Stimulated activated CD8-positive, alpha-beta memory T cell treated with anti-CD3 and anti-CD28 coated beads, Interleukin-4, amount 100 ng/mL, for 1 hour (primary cell): ENCODE measurements at places on chromosomes 5 and 9.
A peak's percentile ranks its signal among the peaks of the same experiment; 100 is the strongest.

GRCh38 chr9:108761655-108762347, 94.0 kb downstream of the ACTL7B start:
- no peak for DNase-seq

DNA sequence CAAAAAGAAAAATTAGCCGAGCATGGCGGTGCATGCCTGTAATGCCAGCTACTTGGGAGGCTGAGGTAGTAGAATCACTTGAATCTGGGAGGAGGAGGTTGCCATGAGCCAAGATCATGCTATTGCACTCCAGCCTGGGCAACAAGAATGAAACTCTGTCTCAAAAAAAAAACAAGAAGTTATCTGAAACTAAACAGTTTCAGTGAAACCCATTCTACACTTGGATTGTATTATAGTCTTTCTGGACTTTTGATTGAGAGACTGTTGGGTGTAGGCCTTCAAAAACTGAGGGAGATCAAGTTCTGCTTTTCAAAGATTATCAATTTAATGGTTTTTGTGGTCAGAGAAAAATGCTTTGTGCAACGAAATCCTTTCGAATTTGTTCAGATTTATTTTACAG, 34.6 kb upstream of the SPINK5 start:
- no peak for DNase-seq

- DNase-seq = peak; percentile 44
Measured at GRCh38 chr5:157948738-157949410, 89.9 kb upstream of the CLINT1 start.

GRCh38 chr9:12554636-12555035, 138.5 kb upstream of the TYRP1 start:
- DNase-seq = no peak

- no peak for DNase-seq
Measured at GRCh38 chr9:119968836-119969707, 599.8 kb upstream of the BRINP1 start.

DNA sequence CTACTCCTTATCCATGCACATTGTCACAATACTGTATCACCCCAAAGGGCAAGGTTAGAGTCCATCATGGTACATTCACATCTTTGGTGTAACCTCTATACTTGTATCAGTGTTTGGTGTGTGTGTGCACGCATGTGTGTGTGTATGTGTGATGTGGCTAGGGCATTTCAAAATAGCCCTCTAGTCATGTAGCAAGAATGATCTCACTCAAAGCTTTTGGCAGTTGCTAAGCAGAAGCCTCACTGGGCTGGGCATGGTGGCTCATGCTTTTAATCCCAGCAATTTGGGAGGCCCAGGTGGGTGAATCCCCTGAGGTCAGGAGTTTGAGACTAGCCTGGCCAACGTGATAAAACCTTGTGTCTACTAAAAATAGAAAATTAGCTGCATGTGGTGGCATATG, 245.3 kb downstream of the ADGRV1 start:
- no peak for DNase-seq

- no peak for DNase-seq
Measured at GRCh38 chr5:43420241-43420640, 8.1 kb upstream of the CCL28 start.

GRCh38 chr9:131334629-131335367, 45.3 kb downstream of the PLPP7 start:
- no peak for DNase-seq

- DNase-seq = no peak
Measured at GRCh38 chr9:20112205-20112783, 323.5 kb upstream of the SLC24A2 start.

DNA sequence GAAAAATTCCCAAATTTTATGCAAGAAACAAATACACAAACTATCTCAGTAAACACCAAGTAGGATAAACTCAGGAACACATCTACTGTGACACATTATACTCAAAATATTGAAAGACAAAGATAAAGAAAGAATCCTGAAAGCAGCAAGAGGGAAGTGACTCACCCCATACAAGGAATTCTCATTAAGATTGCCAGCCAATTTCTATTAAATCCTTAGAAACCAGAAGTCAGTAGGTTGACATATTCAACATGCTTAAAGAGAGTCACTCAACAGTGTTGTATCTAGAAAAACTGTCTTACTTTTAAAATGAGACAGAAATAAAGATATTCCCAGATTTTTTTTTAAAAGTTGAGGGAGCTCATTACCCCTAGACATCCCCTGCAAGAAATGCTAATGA, 15.5 kb downstream of the SPATA31E1 start:
- DNase-seq = no peak

- no peak for DNase-seq
Measured at GRCh38 chr5:52997424-52997823, 8.3 kb downstream of the ITGA2 start.

- DNase-seq = no peak
Measured at GRCh38 chr5:89397096-89397495, 514.1 kb upstream of the MEF2C start.

- no peak for DNase-seq
Measured at GRCh38 chr9:116939614-116940013, 252.5 kb downstream of the TRIM32 start.

DNA sequence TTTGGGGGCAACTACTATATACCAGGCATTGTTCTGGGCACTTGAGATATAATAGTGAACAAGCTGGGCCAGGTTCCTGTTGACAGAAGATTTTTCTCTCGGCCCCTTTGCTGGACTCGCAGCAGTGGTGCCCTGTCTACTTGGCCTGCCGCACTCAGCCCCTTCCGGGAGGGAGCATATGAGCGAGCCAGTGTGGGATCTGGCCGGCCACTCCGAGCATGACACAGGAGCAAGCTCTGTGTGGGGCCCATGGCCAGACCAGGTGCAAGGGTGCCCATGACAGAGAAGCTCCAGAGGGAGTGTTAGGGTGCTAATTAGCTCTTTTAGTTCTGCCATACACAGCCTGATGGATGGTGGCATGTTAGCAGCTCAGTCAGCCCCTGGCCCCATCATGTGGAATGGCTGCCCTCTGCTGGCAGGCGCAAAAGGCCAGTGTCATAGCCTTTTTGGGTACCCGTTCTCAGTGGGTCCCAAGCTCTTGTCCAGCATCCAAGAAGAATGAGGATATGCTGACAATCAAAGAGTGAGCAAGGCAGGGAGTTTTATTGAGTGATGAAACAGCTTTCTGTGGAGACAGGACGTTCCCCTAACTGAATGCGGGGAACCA, 9.3 kb upstream of the KIF4B start:
- DNase-seq = no peak

- DNase-seq = no peak
Measured at GRCh38 chr9:89978185-89978584, 373.4 kb downstream of the GADD45G start.

DNA sequence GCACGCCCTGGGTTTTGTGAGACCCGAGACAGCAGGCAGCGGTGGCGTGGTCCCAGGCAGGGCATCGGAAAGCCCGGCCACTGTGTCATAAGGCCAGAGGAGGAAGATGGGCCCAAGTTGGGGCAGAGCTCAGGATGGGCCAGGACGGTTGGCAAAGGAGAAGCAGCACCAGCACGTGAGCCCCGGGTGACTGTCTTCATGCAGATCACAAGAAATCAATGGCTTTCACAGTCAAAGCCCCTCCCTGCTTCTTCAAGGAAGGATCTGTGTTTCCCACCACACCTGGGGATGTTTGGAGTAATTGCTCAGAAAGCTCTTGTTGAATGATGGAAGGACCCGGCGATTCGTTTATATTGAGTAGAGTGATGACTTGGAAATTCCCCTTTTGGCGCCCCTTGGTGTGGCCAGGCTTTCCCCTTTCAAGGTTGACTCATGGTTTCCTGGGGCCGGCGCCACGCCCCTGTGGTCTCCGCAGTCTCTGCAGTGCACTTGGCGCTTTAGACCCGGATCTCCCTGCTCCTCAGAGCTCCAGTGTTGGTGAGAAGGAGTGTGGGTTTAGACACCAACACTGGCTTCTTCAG, 52.1 kb downstream of the IL31RA start:
- peak; percentile 51 for DNase-seq

GRCh38 chr5:11191673-11192072, 430.6 kb upstream of the DAP start:
- no peak for DNase-seq

DNA sequence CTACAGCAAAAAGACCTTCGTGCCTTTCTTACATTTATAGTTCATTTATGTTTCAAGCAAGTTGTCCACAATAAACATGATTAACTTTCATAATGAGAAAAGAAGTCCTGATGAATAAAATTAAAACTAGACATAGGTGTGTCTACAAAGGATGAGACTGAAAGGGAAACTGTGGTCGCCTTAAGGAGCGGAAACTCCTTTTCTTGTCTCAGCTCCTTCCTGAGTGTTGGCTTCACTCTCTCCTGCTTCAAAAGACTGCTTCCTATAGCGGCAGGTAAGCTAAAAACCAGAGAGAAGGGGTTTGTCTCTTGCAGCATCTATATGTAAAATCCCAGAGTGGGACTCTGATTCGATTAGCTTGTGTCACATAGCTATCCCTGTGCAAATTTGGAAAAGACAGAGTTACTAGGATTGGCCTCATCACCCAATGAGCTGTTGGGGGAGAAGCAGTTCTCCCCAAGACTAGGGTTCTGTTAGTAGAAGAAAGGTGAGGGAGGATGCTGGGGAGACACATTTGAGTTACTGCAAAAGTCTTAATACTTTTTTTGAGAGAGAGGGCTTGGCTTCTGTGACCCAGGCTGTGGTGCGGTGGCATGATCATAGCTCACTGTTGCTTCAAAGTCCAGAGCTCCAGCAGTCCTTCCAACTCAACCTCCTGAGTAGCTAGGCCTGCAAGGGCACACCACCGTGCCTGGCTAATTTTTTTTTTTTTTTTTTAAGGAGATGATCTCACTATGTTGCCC, 16.8 kb upstream of the CTSL start:
- no peak for DNase-seq

DNA sequence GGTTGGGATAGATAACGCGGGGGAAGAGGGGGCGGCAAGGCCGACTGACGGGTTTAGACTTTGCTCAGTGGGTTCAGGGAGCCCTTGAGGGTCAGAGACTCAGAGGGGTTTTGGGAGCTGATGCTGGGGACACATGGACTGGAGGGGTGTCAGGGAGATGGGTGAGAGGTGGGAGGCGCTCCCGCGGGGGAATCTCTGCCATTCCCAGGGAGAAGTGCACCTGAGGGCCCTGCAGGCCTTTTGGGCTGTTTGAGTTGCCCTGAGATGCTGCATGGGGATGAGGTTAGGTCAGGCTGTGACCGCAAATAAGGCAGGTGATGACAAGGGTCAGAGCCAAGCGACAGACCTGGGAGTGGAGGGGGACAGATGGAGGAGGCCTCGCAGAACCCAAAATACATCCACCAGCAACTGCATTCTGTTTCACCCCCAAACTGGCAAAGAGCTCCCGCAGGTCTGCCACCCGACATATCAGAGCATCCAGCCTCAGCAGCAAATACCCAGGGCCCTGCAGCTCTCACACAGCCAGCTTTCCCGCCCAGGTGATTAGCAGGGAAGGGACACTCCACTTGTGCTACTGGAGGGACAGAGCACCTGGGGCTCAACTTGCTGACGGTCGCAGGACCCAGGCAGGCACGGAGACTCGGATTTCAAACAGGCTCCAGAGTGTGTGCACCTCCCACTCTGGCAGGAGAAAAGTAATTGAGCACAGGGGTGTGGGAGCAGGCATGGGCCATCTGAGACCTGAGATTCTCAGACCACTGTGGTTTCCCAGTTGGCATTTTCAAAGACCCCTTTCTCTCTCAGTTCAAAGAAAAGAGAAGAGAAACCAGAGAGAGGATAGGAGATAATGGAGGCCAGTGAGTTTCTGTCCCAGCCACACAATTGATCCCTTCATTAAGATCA, 26.4 kb downstream of the TMOD1 start:
- no peak for DNase-seq

DNA sequence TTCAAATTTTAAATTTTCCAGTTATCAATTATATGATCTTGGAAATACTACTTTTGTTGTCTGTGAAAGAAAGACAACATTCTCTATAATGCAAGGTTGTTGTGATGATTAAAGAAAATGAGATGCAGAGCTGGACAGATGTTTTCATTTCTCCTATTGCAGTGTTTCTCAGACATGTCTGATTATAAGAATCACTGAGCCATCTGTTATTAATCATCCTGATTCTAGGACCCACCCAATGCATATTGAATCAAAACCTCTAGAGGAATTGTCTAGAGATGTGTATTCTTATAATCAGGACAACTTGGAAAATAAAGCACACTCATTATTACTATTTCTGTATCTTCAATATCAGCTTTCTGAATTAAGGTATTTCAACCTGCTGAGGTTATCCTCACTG, 121.1 kb upstream of the ASTN2 start:
- no peak for DNase-seq

DNA sequence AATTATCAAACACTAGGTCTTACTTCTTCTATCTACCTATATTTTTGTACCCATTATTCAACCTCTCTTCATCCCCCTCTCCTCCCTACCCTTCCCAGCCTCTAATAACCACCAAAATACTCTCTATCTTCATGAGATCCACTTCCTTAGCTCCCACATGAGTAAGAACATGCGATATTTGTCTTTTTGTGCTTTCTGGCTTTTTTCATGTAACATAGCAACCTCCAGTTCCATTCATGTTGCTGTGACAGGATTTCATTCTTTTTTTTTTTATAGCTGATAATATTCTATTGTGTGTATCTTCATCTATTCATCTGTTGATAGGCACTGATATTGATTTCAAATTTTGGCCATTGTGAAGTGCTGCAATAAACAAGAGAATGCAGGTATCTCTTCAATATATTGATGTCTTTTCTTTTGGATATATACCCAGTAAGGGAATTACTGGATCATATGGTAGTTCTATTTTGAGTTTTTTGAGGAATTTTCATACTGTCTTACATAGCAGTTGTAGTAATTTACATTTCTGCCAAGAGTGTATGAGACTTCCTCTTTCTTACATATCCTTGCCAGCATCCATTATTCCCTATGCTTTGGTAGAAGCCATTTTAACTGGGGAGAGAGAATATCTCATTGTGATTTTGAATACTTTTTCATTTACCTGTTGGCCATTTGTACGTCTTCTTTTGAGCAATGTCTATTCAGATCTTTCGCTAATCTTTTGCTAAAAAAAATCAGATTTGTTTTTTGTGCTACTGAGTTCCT, 156.8 kb downstream of the DCP2 start:
- no peak for DNase-seq

GRCh38 chr5:893711-894110, 1.0 kb downstream of the TRIP13 start:
- DNase-seq = no peak
